Stimulated activated CD4-positive, alpha-beta T cell treated with anti-CD3 and anti-CD28 coated beads, Interleukin-1b, Interleukin-23, amount 100 ng/mL, for 1 hour (primary cell): ENCODE measurements at places on chromosomes 2 and 18.

DNA sequence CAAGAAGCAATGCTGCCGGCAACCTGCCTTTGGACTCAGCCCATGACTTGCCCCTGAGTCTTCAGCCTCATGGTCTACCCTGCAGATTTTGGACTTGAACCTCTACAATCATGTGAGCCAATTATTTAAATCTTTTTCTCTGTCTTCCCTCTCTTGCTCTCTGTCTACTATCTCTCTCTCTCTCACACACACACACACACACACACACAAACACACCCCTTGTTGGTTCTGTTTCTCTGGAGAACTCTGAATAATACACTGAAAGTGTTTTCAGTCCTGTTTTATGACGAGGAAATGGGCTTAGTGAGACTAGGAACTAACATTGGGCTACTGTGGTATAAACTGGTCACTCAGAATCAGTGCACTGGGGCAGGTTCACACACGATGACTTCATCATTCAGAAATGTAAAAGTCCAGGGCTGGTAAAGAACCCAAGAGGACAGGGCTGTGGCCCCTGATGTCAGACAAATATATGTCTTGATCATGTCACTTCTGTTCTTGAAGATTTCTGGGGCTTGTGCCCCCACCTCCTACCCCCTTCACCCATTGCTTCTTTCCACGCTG, 266.1 kb upstream of the SIX2 start:
- DNase-seq = no peak

GRCh38 chr2:173427887-173428668, 73.4 kb downstream of the CDCA7 start:
- DNase-seq = no peak

GRCh38 chr2:43268066-43268953, 41.9 kb upstream of the ZFP36L2 start:
- no peak for DNase-seq

DNA sequence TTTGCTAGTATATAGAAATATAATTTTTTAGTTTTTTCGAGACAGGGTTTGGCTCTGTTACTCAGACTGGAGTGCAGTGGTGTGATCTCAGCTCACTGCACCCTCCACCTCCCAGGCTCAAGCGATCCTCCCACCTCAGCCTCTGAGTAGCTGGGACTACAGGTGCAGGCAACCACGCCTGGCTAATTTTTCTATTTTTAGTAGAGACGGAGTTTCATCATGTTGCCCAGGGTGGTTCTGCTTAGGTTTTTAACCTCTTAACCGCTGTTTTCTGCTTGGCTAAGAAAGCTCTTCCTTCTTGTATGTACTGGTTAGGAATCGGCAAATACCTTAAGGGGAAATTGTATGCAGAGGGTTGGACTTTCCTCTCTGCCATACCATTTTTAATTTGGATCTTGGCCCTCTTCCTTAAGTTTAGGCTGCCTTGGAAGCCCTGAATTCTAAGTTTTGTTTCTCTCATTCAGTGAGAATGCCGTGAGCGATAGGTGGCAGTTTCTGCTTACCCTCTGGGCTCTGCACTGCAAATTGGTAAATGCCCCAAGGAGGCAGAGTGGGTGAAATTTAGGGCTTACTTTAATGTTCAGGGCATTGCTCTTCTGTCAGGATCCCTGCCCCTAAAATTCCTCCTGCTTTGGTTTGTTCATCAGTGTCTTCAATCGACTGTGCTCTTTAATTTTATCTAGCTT, 32.3 kb downstream of the EML6 start:
- DNase-seq = no peak

GRCh38 chr2:79758749-79759282, 246.0 kb downstream of the CTNNA2 start:
- DNase-seq = no peak

GRCh38 chr2:152421521-152422370, 86.8 kb downstream of the FMNL2 start:
- no peak for DNase-seq
